ENCODE measurements at places on chromosomes 3 and 15.

- DNase-seq = no peak
Measured at GRCh38 chr3:123071146-123071545, 4.3 kb downstream of the PDIA5 start.

DNA sequence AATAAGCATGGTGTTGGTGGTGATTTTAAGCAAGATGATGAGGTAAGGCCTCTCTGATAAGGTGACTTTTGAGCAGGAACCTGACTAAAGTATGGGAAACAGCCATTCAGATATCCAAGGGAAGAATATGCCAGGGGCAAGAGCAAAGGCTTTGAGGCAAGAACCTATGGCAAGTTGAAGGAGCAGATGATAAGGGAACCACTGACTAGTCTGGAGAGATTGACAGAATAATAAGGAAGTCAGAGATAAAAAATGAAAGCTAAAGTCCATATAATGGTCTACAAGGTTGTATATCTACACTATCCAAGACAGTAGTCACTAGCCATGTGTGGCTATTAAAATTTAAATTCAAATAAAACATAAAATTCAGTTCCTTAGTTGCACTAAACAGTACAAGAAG lies 2.5 kb upstream of the C3orf38 start:
- DNase-seq = no peak

- no peak for DNase-seq
Measured at GRCh38 chr3:195752546-195753331, 32.0 kb downstream of the MUC20 start.

DNA sequence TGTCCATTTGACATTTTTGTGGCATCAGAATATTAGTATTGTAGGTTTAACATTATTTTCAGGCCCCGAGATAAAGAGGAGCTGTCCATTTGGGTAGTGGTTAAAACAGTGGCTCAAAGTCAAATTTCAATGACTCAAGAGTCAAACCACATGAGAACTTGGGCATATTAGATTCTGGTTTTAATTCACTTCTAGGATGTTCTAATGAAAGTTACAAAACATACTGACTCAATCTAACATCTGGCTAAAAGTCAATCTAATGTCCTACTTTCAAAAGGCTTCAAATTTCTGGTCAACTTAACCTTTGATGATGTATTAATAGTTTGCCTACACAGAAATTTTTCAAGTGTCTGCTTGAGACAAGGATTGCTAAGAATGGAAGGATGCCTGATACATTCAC lies 112.4 kb downstream of the ABI3BP start:
- no peak for DNase-seq

DNA sequence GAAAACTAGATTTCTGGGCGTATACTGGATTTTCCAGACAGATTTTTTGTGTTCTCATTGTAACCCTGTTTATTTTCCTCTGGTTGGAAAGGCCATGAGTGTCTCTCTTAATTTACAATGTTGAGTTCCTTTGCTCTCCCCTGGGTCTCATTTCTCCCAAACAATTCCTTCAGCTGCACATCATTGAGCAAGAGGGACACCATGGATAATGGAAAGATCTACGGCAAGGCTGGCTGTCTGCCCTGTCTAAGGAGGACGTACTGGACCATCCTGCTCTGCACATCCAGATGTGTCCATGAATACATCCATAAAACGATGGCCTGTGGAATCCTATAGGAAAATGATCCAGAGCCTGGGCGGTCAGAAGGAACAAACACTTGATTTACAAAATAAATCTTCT lies 258.1 kb upstream of the MCTP2 start:
- no peak for DNase-seq

DNA sequence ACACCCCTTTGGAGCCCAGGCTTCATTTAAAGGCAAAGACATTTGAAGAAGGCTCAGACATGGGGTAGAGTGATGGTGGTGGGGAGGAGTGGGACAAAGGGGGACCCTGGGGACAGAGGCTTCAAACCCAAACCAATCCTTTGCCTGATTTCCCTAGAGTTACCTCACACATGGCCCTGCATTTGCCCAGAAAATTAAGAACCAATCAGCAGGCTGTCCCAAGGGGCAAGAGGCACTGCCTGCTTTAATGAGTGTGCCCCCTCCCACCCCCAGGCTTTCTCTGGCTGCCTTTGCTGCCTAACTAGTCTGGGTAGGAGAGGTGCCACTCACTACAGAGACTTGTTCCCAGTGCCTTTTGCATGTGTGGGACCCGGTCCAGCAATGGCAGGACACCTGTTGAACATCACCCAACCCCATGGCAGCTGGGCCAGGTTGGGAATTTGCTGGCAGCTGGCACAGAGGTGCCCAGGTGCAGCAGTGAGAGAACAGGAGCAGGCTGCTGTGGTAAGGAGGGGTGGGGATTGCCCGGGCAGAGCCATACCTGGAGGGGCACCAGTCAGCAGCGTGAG lies 38.4 kb downstream of the CCDC33 start:
- no peak for DNase-seq

DNA sequence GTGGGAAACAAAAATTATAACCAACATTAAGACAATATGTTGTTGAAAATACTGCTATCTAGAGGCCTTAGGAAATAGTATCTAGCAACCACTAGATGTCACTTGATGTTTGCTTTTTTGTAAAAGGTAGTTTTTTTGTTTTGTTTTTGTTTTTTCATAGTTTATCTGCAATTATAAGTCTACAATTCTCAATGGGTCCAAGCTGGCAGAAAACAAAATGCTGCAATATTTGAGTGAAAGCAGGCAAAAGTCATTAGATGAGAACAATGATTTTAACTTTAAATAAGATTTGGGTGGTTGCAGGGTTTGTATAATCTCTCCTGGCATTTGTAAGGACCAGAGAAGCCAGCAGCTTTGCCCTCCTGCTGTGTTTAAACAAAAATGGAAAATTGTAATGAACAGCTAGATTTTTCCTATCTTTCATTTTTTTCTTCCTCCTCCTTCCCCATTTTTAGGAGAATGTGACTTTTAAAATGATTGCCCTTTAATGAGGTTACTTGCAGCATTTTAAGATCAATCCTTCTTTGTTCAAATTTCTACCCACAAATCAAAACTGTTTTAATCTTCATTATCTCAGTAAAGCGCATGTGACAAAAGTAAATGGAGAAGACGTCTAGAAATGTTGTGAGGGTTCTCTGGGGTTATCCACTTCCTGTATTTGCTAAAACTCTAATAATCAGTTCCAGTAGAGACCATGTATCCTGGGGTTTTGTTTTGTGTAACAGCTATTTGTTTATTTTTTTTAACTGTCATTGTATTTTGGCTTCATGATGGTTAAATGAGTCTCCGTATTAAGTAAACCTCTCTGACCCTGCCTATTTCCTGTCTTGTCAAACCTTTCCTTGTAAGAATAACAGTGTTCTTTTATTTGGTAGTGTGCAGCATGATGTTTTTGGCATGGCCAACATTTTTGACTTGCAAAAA lies 27.3 kb downstream of the DUT start:
- DNase-seq = no peak

- no peak for DNase-seq
Measured at GRCh38 chr15:70197945-70198361, 100.2 kb upstream of the TLE3 start.

GRCh38 chr15:49737127-49737526 lies 116.3 kb downstream of the DTWD1 start:
- no peak for DNase-seq

DNA sequence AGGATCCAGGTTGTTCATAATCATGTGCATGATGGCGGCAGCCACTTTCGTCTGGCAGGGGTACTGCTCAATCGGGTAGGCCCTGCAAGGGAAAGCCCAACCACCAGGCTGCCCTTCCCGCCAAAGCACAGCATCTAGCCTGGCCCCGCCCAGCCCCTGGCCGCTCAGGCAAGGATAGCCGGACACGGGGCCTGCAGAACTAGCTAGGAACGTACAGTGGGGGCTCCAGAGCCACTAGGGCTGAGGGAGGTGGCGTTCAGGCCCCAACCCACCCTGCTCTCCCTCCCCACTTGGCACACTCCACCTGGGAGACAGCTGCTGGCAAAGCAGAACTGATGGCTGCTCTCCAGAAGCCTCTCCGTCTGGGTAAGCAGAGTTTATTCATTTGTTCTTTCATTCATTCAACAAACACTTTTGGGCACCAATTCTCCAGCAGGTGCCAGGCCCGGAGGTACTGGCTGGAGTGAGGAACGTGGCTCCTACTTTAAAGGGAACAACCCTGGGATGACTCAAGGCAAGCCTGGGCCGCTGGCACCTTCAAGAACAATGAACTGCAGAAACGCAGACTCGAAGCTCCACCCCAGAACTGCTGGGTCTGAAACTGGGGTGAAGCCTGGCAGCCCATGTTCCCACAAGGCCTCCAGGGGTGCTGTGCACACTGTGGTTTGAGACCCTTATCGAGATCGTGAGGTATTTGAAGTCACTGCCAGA lies 7.8 kb downstream of the UROC1 start:
- DNase-seq = no peak

DNA sequence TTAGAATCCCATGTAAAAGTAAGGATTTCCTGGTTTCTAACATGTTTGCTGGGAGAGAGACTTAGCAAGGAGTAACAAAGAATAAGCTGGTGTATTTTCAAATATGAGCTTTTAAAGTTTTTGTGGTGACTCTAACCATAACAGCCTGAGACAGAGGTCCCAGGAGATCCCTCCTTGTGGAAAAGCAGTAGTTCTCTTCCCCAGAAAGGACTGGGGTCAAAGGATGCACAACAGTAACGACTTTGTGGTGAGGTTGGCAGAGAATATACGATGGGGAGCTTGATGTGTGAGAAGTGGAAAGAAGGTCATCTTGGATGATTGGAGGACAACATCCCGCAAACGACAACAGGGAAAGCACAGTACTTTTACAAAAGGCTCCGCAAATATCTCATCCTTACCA lies 38.2 kb downstream of the ABHD5 start:
- DNase-seq = no peak

All from stimulated activated CD4-positive, alpha-beta T cell treated with anti-CD3 and anti-CD28 coated beads, Interleukin-1b, Interleukin-23, amount 100 ng/mL, for 1 hour (primary cell).